HFFc6 (cell line): ENCODE measurements at places on chromosomes 5 and 9. TPM values are rescaled to one million over a fixed set of nuclear protein-coding genes. Genes with fewer than 3 reads are reported as not detected.

The FAM221B gene
- not detected in 3 replicates for total RNA-seq

The CERCAM gene
- total RNA-seq = 125 and 163 TPM in 2 replicates

The EGFLAM gene
- total RNA-seq = 0.69 to 5.8 TPM (median 1.2 TPM) in 3 replicates

The RIGI gene
- 4.9 to 5.8 TPM (median 5.3 TPM) in 3 replicates for total RNA-seq

The GABRB2 gene
- not detected in 3 replicates for total RNA-seq

The NOTCH1 gene
- 11.3 to 15.3 TPM (median 13.8 TPM) in 3 replicates for total RNA-seq

The B4GALT1 gene
- total RNA-seq = 93.5 to 116 TPM (median 108 TPM) in 3 replicates

The CYSRT1 gene
- 0.32 to 1.2 TPM (median 0.71 TPM) in 3 replicates for total RNA-seq

The SH2D3C gene
- total RNA-seq = not detected in 3 replicates

The PCDHGB3 gene
- 4.0 to 4.4 TPM (median 4.4 TPM) in 3 replicates for total RNA-seq

The ANKRD20A1 gene
- not detected in 3 replicates for total RNA-seq

The AHRR gene
- 34.0 to 55.7 TPM (median 53.5 TPM) in 3 replicates for total RNA-seq

The FSTL4 gene
- total RNA-seq = not detected in 3 replicates

The QRFP gene
- not detected in 3 replicates for total RNA-seq

The ZNF618 gene
- 8.6 and 12.0 TPM in 2 replicates for total RNA-seq
